Lower leg skin (tissue), 4 donors: ENCODE measurements at places on chromosomes 5 and 9.

GRCh38 chr5:135052511-135053145, 18.6 kb upstream of the PITX1 start:
- no peak for DNase-seq

- DNase-seq = no peak
Observed at GRCh38 chr5:57207007-57207653, 33.3 kb downstream of the GPBP1 start.

DNA sequence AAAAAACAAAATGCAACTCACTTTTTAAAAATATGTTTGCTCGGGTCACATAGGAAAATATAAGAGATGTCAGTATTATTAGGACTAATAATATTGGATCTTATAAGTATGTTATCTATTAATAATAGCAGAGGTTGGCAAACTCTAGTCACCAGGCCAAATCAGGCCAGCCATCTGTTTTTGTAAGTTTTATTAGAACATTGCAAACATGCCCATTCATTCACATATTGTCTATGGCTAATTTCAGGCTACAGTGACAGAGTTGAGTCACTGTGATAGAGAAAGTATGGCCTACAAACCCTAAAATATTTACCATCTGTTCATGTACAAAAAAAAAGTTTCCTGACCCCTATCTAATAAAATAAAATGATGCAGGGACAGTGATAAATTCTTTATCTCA, 97.7 kb upstream of the CDH6 start:
- no peak for DNase-seq

GRCh38 chr9:111039231-111039906, 1.1 kb upstream of the LPAR1 start:
- no peak for DNase-seq

DNA sequence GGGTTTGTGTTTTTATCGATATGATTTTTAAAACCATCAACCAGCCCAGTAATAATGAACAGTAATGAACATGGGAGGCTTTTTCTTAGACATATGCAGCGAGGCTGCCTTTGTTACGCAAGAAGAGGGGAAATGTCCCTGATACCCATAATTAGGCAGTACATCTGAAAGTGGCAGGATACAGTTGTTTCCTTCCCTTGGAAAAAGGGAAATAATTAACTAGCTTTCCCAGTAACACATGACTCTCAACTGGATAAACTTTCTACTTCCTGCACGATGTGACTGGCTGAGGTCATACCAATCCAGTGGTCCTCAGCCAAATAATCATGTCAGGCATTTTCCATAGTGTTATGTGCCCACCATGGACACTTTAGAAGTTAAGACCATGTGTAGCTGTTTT, 431.6 kb upstream of the C9orf72 start:
- no peak for DNase-seq

DNA sequence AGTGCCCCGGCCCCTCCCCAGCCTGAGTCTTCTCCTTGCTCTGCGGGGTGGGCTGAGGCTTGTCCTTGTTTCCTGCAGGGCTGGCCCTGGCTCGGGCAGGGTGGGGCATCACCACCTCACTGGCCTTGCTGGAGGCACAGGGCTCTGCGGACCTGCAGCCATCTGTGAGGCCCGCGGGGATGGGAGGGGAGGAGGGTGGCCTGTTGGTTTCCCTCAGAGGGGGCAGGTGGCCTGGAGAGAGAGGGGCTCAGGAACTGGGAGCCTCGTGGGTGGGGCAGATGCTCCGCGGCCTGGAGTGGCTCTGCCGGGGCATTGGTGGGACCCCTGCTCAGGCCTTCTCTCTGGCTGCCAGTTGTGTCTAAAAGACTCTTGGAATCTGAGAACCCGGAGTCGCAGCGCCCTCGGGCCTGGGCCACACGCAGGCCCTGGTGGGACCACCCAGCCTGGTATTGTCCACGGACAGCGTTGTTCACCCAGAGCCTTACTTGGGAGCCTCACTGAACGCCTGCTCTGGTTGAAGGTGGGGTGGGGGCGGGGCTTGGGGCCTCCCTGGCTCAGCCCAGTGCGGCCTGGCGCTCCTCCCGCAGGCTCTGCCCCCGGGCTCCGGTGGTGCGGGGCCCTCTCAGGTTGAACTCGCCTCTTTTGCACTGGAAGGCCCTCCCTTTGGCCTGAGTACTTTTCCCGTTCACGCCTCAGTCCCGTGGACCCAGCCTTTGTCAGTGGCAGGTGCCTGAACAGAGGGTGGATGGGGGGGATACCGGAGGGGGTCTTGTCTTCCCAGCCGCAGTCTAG, 111.3 kb downstream of the RXRA start:
- DNase-seq = no peak

GRCh38 chr5:11069041-11069440, 308.0 kb upstream of the DAP start:
- no peak for DNase-seq

- DNase-seq = no peak
Observed at GRCh38 chr5:7910738-7911428, 41.9 kb downstream of the MTRR start.

DNA sequence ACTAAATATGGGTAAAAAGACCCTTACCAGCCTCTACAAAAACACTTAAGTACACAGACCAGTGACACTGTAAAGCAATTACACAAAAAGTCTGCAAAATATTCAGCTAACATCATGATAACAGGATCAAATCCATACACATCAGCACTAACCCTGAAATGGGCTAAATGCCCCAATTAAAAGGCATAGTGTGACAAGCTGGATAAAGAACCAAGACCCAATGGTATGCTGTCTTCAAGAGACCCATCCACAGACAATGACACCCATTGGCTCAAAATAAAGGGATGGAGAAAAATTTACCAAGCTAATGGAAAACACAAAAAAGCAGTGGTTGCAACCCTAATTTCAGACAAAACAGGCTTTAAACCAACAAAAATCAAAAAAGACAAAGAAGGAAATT, 221.0 kb upstream of the ISL1 start:
- DNase-seq = no peak

- DNase-seq = no peak
Observed at GRCh38 chr5:55907927-55908326, 56.8 kb downstream of the IL31RA start.

DNA sequence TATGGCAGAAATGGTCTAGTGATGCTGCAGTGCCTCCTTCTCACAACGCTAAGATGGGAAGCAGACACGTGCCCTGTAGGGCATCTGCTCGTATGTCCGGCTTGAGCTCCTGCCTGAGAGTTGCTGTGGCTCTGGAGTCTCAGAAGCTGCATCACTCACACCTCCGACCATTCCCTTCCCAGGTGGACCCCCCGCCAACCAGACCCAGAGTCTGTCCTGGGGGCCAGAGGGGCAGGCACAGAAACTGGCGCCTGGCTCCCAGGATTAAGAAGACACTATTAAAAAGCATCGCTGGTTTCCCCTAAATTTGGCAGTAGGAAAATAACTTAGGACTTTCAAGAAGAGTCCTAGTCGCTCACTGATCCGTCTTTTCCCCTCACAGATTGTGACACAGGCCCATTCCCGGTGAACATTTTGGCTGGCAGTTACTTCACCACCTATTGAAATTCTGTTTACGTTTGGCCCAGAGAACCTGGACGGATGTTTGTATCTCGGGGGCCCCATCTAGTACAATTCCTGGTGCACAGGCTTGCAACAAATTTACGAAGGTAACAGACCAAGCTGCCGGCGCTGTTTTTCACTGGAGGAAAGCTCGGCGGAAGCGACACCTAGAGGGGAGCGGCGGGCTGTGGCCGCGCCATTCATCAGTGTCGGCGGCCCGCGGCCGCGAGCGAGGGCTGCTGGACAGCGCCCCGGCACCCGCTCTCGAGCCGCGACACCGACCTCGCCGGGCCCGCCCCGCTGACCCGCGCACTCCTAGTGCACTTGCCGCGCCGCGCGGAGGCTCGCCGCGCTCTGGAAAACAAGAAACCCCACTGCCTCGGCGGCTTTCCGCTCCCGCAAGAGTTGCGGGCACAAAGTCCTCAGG, 1.6 kb downstream of the FSTL4 start:
- DNase-seq = no peak

DNA sequence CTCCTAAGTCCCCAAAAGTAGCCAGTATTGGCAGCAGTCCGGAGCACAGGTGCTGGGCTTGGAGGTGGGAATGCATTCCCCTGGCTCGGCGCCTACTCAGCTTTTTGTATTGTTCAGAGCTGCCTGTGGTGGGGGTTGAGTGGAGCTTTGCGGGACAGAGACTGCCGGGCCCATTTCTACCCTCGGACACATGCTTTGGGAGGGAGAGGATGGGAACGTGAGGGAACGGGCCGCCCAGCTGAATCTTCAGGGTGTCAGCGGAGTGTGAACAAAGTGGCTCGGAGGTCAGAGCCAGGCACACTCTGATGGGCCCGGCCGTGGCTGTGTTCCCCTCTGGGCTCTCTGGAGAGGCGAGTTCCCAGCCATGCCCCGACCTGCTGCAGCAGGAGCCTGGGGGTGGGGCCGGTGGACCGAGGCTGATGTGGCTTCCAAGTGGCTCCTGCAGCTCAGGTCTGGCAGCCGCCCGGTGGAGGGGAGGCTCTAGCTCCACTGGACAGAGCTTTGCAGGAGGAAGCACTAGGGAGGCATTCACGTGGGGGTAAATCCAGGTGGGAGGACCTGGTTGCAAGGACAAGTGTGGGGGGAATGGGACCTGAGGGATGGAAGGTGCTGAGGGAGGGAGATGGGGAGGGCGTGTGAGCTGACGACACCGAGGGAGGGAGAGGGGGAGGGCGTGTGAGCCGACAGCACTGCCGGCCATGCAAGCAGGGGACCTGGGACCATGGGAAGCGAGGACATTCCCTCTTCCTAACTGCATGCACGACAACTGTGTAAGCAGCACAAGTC, 31.1 kb upstream of the SLC6A3 start:
- no peak for DNase-seq

DNA sequence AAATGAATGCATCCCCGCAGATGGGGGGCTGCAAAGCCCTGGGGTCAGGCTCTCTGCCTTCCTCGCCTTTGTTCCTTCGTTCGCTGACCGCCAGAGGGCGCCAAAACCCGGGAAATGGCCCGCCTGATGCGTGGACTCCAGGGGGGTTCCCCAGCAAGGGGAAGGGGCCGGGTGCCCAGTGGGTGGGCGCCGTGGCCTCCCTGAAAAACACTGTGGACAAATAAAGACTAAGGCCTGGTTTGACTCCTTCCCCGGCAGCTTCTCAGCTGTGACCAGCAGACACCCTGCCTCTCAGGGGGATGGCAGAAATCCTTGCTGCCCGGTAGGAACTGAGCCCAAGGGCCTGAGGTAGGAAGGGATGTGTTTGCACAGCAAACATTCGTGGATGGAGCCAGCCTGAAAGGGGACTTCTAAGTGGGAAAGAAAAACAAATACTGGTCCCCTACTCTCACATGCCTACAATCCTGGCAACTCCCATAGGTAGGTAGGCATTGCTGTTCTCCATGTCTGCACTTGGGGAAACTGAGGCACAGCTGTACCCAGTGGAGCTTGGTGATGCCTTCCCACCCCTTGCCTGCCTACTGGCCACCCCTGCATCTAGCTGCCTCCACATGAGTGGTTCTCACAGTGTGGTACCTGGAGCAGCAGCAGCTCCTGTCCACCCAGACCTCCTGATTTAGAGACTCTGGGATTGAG, 57.7 kb downstream of the DUSP1 start:
- peak; percentile 94 for DNase-seq

GRCh38 chr5:139263536-139263935, 30.0 kb upstream of the MATR3 start:
- peak; percentile 77 for DNase-seq

DNA sequence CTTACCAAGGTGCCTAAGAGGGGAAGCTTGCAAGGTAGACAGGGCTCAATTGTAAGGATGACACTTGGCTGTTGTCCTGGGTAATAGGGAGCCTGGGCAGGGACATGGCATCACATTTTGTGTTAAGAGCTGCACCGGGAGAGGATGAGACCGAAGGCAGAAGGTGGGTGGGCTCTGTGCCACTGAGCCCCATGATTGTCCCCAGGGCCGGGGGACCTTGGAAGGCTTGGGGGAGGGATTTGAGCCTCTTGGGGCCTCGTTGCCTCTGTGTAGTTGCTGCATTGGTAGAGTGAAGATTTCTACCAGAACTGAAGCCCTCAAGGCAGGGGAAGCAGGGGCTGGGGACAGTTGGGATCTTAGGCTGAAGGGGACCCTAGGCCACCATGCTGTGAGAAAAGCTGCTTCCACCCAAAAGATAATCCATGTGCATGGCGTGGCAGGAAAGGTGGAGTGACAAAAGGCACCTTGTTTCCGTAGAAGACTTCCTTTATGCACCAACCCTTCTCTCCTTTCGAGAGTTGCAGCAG, 11.9 kb downstream of the FGF18 start:
- DNase-seq = no peak

DNA sequence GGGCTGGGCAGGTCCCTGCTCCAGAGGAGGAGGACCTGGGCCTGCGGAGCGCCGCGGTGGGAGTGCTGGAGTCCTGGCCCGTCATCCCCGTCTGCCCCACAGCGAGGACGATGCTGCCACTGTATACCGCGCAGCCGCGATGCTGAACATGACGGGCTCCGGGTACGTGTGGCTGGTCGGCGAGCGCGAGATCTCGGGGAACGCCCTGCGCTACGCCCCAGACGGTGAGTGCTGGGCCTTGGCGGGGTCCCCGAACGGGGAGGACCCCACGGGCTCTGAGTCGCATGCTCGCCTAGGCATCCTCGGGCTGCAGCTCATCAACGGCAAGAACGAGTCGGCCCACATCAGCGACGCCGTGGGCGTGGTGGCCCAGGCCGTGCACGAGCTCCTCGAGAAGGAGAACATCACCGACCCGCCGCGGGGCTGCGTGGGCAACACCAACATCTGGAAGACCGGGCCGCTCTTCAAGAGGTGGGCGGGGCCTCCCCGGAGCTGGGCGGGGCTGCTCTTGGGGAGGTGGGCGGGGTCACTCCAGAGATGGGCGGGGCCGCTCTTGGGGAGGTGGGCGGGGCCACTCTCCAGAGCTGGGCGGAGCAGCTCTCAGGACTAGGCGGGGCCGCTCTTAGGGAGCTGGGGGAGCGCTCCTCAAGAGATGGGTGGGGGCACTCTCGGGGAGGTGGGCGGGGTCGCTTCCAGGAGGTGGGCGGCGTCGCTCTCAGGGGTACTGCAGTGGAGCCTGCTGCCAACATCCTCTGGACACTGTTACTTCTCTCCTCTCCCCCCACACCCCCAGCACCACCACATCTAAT, 13.1 kb downstream of the LRRC26 start:
- DNase-seq = no peak

- DNase-seq = no peak
Observed at GRCh38 chr9:69671879-69672595, at the start of gene APBA1. TSS of gene APBA1 (minus strand) at chr9:69672371.

GRCh38 chr5:39668980-39669379, 244.2 kb upstream of the DAB2 start:
- DNase-seq = no peak

DNA sequence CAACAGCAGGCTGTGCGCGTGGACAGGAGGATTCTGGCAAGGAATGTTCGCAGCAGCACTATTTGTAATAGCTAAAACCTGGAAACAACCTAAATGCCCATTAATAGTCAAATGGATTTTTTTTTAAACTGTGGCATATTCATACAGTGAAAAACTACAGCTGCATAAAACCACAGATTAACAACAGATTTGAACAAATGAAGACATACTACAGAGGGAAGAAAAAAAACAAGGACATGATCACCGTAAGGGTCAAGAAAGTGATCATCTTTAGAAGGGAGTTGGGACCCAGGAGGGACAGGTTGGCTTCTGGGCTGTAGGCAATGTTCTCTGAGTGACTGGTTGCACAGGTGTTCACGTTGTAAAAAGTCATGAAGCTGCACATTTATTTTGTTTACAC, 1.2 kb upstream of the TMOD1 start:
- no peak for DNase-seq
